ENCODE measurements at places on chromosomes 11 and 22.
A peak's percentile ranks its signal among the peaks of the same experiment; 100 is the strongest.

GRCh38 chr22:39932918-39933649 lies 27.1 kb upstream of the TMA7B start:
- DNase-seq = peak; percentile 59

GRCh38 chr11:32891657-32892354 lies 805 bp upstream of the QSER1 start:
- no peak for DNase-seq

DNA sequence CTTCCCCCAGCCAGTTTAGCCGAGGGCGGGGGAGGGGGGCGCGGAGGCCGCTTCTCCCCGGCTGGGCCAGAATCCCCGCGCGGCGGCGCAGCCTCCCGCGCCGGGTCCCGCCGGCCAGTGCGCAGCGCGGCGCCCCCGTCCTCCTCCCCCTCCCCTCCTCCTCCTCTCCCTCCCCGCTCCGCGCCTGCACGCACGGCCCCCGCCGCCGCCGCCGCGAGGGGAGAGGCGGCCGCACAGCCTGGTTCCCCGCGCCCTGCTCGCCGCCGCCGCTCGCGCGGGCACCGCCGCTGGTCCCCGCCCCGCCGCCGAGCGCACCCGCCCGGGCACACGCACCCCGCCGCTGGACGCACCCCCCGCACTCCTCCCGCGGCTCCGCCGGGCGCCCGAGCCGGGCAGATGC lies at the start of gene FLRT1:
FLRT1 (plus strand) TSS at position 356 of the 400 bp plus-strand sequence. CDS start 80,337 bp downstream, outside the sequence.
- no peak for DNase-seq

GRCh38 chr11:23211221-23211620 lies 350.9 kb upstream of the CCDC179 start:
- DNase-seq = no peak

DNA sequence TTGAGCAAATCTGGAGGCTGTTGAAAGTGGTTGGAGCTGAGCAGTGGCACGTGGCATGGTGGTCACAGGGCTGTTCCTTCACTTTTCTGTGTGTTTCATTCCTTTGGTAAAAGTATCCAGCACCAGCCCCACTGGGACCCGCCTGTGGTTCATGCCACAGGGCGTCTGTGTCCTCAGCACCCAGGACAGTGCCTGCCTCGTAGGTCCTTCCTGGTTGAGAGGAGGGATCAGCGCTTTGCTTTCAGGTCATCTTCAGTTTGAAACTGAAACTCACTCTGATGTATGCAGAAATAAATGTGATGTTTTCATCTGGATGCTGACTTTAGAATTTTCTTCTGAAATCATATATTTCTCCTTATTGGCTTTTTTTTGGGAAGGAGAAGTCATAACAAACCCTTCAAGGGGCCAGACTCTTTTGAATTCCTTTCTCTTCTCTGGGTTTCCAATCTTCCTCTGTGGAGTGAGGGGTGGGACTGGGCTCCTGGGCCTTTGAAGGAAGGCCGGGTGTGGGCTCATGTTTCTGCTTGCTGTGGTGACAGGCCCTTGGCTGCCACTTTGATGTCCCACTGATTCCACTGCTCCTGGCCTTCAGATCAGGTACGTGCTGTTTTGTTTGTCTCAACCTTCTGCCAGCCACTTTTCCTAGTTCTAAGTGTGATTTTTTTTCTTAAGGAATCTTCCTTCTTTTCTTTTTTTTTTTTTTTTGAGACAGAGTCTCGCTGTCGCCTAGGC lies 26.2 kb downstream of the TBC1D22A start:
- no peak for DNase-seq
